SK-N-MC (cell line): ENCODE measurements at places on chromosomes 2 and 18.

DNA sequence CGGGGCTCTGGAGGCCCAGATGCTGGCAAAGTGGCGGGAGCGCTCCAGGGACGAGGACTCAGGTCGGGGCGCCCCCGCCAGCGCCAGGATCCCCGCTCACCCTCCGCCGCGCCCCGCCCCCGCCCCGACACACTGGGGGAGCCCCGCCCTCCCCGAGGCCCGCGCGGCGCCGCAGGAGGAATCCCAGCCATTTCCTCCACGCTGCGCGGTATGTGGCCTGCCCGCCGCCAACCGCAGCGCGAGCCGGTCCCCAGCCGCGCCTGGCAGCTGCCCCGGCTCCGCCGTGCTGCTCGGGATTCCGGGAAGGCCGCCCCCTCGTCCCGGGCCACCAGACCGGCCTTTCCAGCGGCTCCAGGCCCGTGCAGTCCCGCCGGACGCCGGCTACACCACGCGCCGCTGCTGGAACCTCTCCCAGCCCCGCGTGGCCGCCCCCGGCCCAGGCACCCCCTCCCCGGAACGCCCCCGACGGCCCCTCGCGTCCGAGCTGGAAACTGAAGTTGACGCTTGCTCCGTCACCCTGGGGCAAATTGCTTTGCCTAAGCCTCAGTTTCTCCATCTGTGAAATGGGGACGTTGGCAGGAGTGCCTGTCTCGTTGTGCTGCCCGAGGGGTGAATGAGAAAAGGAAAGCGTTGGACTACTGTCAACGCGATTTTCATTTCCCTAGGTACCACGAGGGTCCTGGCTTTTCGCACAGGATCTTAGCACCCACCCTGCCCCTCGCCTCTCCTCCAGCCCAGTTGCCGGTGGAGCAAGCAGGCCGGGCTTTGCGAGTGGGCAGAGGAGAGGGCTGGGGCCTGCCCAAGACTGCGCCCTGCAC lies 53.6 kb downstream of the PKDCC start:
- DNase-seq, result no peak

DNA sequence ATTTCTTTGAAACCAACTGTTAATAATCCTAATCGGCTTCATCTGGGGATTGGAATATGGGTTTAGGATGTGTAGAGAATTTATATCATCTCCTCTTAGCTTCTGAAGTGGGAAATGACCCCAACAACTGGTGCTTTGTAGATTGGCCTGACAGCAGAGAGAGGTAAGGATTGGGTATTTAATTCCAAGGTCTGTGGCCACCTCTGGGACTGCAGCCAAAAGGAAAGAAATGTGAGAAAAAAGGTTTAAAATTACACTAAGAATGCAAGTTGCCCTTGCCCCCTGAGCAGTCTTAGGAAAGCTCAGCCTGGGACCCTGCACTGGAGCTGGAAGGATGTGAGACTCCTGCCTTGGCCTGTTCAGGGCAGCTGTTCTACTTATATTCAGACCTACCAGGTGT lies 157.1 kb downstream of the FTCDNL1 start:
- no peak for DNase-seq

GRCh38 chr2:61326423-61326822 lies 144.5 kb downstream of the USP34 start:
- no peak for DNase-seq

- DNase-seq, result no peak
These were observed 26.9 kb downstream of the GCG start for GRCh38 chr2:162125138-162125537.

GRCh38 chr2:70785137-70785911 lies 5.1 kb downstream of the FIGLA start:
- DNase-seq, result no peak

GRCh38 chr18:8854550-8854949 lies 149.2 kb downstream of the MTCL1 start:
- no peak for DNase-seq

- DNase-seq, result no peak
These were observed 217.3 kb upstream of the HS6ST1 start for GRCh38 chr2:128535953-128536352.

- no peak for DNase-seq
These were observed 4.5 kb downstream of the STK17B start for GRCh38 chr2:196166876-196167275.

DNA sequence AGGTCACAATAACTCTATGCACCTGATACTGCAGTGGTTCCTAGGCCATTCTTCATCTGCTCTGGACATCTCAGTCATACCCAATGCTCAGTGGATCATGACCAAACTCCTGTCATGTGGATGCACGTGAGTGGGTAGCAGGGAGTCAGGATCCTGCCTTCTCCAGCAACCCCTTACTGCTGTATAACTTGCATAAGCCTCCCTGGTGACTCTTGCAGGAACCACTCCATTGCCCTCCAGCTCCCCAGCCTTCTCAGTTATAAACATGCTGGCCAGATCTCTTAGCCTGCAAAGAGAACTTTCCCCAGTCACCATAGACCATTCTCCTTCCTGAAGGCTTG lies 98.6 kb upstream of the ZNF397 start:
- no peak for DNase-seq
